ENCODE measurements at places on chromosomes 7 and 10. TPM values are rescaled to one million over a fixed set of nuclear protein-coding genes. Genes with fewer than 3 reads are reported as not detected.

- no peak for DNase-seq
- no peaks in the 10 kb centered on the region for H3K4me1 ChIP-seq
- no peak overlapping the region for H3K27ac ChIP-seq
- no peak overlapping the region for H3K4me3 ChIP-seq
- H3K36me3 ChIP-seq: peaks cover 2% of the 10 kb centered on the region
These were observed 123.1 kb upstream of the PITRM1 start for GRCh38 chr10:3295582-3296151.

- DNase-seq: no peak
- no peaks in the 10 kb centered on the region for H3K27me3 ChIP-seq
- H3K4me3 ChIP-seq: no peak overlapping the region
- no peaks in the 10 kb centered on the region for H3K36me3 ChIP-seq
- no peaks in the 10 kb centered on the region for H3K4me1 ChIP-seq
- H3K27ac ChIP-seq: no peak overlapping the region
These were observed 611.5 kb upstream of the IGFBP3 start for GRCh38 chr7:46532571-46532970.

GRCh38 chr7:92633211-92633906 lies 43.2 kb upstream of the FAM133B start:
- peaks cover 32% of the 10 kb centered on the region for H3K4me1 ChIP-seq
- no peaks in the 10 kb centered on the region for H3K27me3 ChIP-seq
- peak overlapping the region; percentile 33 for H3K4me3 ChIP-seq

DNA sequence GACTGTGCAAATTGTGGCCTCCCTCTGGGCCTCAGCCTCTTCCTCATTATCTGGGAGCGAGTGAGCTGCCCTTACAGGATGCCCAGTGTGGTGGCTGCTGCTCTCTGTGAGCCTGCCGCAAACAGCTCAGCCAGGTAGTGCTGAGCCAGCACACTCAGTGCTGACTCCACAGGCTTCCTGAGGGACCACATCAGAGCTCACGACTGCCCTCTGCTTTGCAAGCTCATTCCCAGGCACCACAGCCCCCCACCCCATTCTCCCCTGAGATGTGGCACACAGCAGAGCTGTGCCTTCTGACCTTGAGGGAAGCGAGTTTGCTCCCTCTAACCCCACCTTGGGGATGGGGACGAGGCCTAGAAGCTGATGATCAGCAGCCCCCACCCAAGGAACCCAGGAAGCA lies 230.5 kb upstream of the PPP2R2D start:
- H3K27ac ChIP-seq: no peak overlapping the region
- peaks cover 3% of the 10 kb centered on the region for H3K36me3 ChIP-seq
- no peaks in the 10 kb centered on the region for H3K4me1 ChIP-seq
- H3K4me3 ChIP-seq: no peak overlapping the region
- DNase-seq: no peak
- H3K27me3 ChIP-seq: no peaks in the 10 kb centered on the region

- H3K27ac ChIP-seq: no peak overlapping the region
- no peaks in the 10 kb centered on the region for H3K36me3 ChIP-seq
- peaks cover 2% of the 10 kb centered on the region for H3K4me1 ChIP-seq
- no peak for DNase-seq
These were observed 499.6 kb upstream of the LRRN3 start for GRCh38 chr7:110591341-110591740.

- H3K27me3 ChIP-seq: peaks cover 4% of the 10 kb centered on the region
- H3K36me3 ChIP-seq: peaks cover 24% of the 10 kb centered on the region
- peak overlapping the region; percentile 97 for H3K4me3 ChIP-seq
- peak overlapping the region; percentile 99 for H3K27ac ChIP-seq
- DNase-seq: no peak
- peaks cover 57% of the 10 kb centered on the region for H3K4me1 ChIP-seq
These were observed 3.1 kb downstream of the HNRNPA2B1 start for GRCh38 chr7:26197153-26198115.

The ANKRD1 gene
- total RNA-seq: not detected

The FKBP9 gene
- total RNA-seq: 0.42 TPM

All from T-helper 17 cell (primary cell).